ENCODE measurements at places on chromosomes 3 and 15. TPM values are rescaled to one million over a fixed set of nuclear protein-coding genes. Genes with fewer than 3 reads are reported as not detected.

The MFN1 gene
- polyA plus RNA-seq, result 27.7 TPM

The SPINK8 gene
- not detected for polyA plus RNA-seq

The SNX22 gene
- polyA plus RNA-seq, result 1.1 TPM

The PTH1R gene
- 2.5 TPM for polyA plus RNA-seq

The NR1I2 gene
- polyA plus RNA-seq, result 0.31 TPM

The C2CD4A gene
- polyA plus RNA-seq, result not detected

The OIP5 gene
- polyA plus RNA-seq, result 2.1 TPM

The NUTM1 gene
- polyA plus RNA-seq, result not detected

The SOX2 gene
- 7.0 TPM for polyA plus RNA-seq

The XCR1 gene
- not detected for polyA plus RNA-seq

The BNC1 gene
- not detected for polyA plus RNA-seq

The STX19 gene
- 38.6 TPM for polyA plus RNA-seq

The CLDN16 gene
- not detected for polyA plus RNA-seq

The PDCD7 gene
- 9.9 TPM for polyA plus RNA-seq

The POPDC2 gene
- not detected for polyA plus RNA-seq

The MEGF11 gene
- polyA plus RNA-seq, result 1.1 TPM

The TGM4 gene
- not detected for polyA plus RNA-seq

The GOLGA6B gene
- not detected for polyA plus RNA-seq

The LSAMP gene
- 12.8 TPM for polyA plus RNA-seq

The RTP3 gene
- polyA plus RNA-seq, result not detected

The TEX264 gene
- polyA plus RNA-seq, result 27.6 TPM

The HACL1 gene
- 4.2 TPM for polyA plus RNA-seq

The ZNF621 gene
- polyA plus RNA-seq, result 3.6 TPM

The IL20RB gene
- polyA plus RNA-seq, result not detected

The RGMA gene
- polyA plus RNA-seq, result 0.31 TPM

The TRIM42 gene
- polyA plus RNA-seq, result not detected

The GUCA1C gene
- polyA plus RNA-seq, result not detected

The SEMA6D gene
- 25.1 TPM for polyA plus RNA-seq

The SLC2A2 gene
- polyA plus RNA-seq, result 0.09 TPM

The MRPL47 gene
- 261 TPM for polyA plus RNA-seq

The RBP2 gene
- not detected for polyA plus RNA-seq

The POLQ gene
- 0.07 TPM for polyA plus RNA-seq

The IMPDH2 gene
- 45.7 TPM for polyA plus RNA-seq

The CHRM5 gene
- polyA plus RNA-seq, result not detected

The SERPINI2 gene
- polyA plus RNA-seq, result 5.8 TPM
